ENCODE measurements at places on chromosomes 5 and 9.

DNA sequence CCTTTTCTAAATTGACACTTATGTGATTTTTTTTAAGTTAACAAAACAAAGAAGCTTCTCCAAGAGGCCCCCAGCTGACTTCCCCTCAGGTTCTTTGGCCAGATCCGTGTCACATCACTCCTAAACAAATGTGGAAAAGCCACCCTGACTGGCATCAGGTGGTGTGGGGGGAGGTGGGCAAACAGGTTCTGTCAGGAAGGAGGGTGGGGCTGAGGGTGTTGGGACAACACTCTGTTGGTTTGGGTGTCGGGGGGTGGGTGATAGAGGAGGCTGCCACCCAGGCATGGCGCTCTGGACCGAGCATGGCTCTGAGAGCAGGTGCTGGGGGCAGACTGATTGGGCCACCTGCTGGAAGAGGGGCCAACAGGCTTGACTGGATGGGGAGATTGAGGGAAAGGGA lies 210.9 kb downstream of the HSPA4 start:
- no peak for DNase-seq

- DNase-seq: no peak
Observed at GRCh38 chr5:58477760-58478376, 13.4 kb upstream of the GAPT start.

DNA sequence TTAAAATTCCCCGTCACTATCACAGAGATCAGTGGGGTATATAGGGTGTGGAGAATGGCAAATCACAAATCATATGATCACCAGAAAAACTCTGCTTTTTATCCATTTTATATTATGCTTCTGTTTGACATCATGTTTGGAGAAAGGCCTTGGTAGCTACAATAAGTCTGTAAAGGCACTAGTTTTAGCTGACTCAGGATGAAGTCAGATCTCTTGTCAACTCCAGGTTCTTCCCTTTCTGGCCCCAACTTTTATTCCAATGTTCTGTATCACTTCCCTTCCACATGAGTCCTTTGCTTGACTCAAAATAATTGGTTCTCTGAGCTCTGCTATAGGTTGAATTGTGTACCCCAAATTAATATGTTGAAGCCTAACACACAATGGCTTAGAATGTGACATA lies 484.9 kb downstream of the PTPRD start:
- DNase-seq: no peak

- no peak for DNase-seq
Observed at GRCh38 chr9:88533951-88534455, 975 bp upstream of the NXNL2 start.

DNA sequence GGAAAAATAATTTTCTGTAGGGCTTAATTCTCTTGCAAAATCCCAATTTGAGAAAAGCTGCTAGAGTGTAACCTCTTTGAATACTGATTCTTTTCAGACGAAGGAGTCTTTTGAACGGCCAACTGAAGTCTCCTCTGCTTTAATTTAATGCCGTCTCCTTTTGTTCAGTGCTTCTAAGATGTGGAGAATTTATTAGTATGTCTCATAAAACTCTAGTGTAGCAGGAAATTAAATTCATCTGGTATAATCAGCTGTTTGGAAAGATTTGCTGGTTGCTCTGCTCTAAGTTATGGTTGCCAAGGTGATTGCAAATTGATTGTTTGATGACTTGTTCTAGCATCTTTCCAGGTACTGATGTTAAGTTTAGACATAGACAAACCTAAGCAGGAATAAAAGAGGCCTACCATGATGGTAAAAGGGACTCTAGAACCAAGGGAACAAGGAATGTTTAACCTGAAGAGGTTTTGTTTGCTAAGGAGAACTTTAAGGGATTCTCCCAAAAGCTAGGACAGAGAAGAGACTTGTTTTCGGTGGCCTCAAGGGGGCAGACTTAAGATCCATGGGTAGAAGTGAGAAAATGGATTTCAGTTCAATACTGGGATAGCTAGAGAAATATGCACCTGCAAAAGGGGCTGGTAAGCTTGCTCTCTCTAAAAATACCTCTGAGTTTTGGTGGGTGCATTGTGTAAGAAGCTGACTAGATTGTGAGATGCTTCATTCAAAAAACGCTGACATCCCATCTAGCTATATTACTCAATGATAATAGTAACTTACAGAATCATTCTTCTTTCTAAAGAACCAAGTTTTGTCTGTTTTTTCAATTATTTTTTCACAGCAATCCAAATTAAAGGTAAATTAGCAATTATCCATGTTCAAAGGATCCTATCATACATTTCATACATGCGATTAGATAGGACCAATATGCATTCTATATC lies 5.7 kb upstream of the ADRB2 start:
- DNase-seq: no peak

DNA sequence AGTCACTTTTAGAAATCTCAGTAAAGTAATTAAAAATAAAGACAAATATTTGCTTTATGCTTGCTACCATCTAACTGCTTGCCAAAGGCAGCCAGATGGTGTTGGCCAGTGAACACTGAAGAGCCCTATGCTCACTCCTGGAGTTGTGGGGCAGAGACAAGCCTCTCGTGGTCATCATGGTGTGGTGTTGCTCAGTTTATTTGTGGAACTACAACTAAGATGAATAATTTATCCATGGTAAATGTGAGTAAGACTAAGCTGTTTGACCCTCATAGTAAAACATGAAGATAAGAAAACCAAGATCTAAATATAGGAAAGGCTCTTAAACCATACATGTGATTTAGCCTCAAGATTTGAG lies 100.7 kb downstream of the PDE8B start:
- no peak for DNase-seq

DNA sequence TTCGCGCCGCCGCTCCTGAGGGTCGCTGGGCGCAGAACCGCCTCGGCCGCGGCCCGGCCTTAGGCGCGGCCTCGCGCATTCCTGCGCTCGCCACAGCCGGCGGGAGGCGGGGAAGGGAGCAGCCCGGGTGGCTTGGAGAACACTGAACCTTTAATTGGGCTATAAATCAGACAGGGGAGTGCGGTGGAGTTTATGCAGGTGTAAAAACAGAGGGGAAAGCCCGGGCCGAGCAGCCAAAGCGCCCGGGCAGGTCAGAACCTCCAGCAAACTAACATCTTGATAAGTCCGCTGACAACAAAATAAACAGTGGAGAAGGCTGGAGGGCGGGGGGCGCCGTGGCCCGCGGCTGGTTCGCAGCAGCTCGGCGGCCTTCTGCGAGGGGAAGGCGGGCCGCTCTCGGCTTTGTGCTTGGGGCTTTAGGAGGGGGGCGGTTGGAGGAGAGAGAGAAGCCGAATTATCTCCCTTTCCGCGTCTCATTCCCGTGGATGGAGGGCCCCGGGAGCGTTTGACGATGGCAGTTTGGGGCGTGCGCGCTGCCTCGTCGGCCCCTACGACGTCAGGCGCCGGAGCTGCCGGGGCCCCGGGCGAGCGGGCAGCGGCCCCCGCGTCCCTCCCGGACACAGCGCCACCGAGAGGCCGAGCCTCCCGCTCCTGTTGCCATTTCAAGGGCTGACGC lies 11.3 kb downstream of the FOXD1 start:
- no peak for DNase-seq

GRCh38 chr9:133049043-133049442 lies 12.7 kb upstream of the CEL start:
- DNase-seq: no peak

- no peak for DNase-seq
Observed at GRCh38 chr5:32523625-32524024, 61.7 kb upstream of the SUB1 start.

DNA sequence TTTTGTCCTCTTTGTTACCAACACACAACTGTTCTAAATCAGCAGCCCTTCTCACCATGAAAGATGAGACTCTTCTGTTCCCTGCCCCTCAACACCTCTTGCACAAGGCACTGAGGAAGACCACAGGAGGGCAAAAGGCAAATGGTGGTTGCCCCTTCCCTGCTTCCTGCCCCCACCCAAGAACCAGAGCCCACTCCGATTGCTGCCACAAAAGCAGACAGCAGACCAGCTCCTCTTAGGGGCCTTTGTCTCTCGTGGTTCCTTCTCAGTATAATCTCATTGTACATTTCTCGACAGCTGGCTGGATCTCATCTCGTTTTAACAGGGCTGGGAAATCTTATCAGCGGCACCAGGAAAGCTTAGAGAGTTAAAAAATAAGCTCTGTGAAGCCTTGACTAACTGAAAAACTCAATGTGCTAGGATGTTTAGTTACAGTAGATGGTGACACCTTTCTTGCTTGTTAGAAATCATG lies 1.1 kb downstream of the MVB12B start:
- DNase-seq: no peak

- no peak for DNase-seq
Observed at GRCh38 chr5:128798871-128799270, 166.4 kb upstream of the SLC27A6 start.

GRCh38 chr5:17734011-17734410 lies 99.8 kb downstream of the TAF11L14 start:
- DNase-seq: no peak

GRCh38 chr9:89916001-89916597 lies 311.3 kb downstream of the GADD45G start:
- DNase-seq: no peak

GRCh38 chr9:74025402-74025925 lies 471.7 kb upstream of the RORB start:
- DNase-seq: no peak

- no peak for DNase-seq
Observed at GRCh38 chr9:127567035-127567729, 44.9 kb upstream of the STXBP1 start.

DNA sequence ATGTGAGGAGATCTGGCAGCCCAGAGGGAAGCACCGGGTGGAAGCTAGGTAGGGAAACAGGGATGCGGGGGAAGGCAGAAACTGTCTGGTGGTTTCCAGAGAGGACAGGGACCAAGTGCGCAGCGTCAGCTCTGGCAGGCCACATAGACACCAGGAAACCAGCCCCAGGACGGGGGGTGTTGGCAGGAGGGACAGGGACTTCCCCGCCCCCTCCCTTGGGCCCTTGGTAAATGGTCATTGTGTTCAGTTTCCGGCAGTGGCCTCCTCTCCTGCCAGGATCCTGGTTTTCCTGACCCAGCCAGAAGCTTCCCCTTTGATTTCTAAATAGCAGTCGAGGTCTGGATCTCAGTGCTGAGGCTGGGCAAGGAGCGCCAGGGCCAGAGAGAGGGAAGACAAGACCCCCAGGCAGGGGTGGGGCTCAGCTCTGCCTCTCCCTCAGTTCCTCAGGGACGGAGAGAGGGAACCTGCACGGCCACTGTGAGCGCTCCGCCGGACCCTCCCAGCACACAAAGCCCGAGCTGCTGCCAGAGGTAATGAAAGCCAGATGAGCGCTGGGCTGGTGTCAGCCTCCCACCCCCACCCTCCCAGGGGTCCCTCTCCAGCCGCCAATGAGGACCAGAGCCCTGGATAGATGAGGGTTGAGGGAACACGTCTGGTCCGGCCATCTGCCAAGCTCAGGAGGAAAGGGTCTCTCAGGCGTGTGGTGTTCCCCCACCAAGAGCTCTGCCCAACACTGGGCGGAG lies 1.8 kb downstream of the RALGDS start:
- DNase-seq: no peak

DNA sequence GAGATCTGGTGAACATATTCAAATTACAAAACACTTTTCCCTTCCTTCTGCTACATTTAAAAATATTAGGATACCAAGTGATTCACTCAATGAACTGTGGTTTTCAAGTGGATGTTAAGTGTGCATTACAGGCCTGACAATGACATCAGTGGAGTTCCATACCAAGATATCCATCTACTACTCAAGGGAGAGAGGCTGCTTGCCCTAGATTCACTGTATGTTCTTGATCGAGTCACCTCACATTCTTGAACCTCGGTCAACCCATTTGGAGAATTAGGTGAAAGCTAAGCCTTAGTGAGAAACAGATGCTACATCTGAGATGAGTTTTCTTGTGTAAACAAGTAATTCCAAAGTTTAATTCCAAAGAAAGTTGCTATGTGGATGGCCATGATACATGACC lies 142.2 kb downstream of the FGF10 start:
- no peak for DNase-seq

DNA sequence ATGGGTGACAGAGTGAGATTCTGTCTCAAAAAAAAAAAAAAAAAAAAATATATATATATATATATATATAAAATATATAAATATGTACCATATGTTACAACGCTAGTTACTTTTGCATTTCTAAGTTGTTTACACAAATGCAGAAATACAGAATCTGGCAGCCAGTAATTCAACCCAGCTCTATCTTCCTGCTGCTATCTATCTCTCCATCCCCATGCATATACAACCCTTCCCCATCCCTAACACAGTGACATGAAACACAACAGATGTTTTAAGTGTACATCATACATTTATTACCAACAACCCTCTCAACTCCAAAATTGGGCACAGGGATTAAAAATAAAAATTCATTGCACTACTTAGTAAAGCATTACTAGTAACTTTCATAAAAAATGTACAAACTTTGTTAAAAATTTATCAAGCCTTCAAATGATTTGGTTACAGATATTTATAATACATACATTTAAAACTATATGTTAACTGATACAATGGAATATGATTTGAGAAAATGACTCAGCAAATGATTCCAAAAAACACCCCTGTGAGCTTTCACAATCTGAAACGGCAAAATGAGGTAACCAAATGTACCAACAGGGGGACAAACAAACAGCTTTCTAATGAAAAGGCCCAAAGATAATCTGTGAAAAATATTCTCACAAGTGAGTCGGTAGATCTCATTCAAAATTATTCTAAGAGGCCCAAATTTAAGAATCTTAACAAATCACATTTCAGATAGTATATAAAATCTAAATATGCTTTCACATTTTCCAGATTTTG lies 63.8 kb downstream of the RNF38 start:
- no peak for DNase-seq

- DNase-seq: no peak
Observed at GRCh38 chr9:85310573-85310972, 431.2 kb downstream of the AGTPBP1 start.

DNA sequence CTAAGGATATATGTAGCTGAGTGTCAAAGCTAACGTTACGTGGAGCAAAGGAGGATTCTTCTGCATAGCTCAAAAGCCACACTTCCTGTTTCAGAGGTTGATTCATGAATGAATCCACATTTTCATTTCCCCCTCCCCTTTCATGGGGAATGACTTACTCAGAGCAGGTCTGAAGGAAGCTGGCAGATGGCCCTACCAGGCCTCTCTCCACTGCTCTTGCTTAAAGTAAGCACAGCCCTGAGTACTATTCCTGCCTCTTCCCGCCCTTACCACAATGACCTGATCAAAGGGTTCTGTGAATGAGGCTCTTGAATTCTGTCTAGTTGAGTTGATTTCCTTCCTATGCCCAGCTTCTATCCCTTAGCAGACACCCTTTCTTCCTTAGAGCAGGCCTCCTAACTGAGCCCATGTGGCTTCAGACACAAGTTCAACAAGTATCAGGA lies 6.3 kb downstream of the IGIP start:
- no peak for DNase-seq

- no peak for DNase-seq
Observed at GRCh38 chr5:102863764-102864560, 108.9 kb downstream of the PAM start.

DNA sequence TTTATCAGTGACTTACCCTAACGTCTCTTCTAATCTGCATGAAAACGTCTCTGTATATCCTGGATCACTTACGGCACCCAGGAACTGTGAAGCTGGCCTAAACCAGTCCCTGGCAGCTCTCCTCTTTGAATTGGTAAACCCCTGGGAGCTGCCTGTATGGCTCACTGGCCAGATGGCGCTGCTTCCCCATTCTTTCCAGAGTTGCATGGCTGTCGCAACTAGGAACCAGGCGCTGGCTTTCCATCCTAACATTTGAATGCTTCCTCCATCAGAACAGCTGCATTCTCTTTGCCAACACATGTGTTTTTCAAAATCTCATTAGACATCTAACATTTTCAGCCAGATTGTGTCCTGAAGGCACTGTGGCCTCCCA lies 8.0 kb upstream of the PCA3 start:
- no peak for DNase-seq

Data from activated T-cell treated with anti-CD3 and anti-CD28 coated beads for 4 hours (primary cell).